ENCODE measurements at places on chromosomes 1 and 21.
A peak's percentile ranks its signal among the peaks of the same experiment; 100 is the strongest.

GRCh38 chr1:156893048-156893953, at the start of gene PEAR1:
Gene PEAR1 (plus strand): TSS chr1:156893718. CDS start chr1:156903927, 10,209 bp downstream.
- no peaks in the 10 kb centered on the region for H3K27me3 ChIP-seq
- H3K36me3 ChIP-seq, result no peaks in the 10 kb centered on the region
- DNase-seq, result no peak
- H3K27ac ChIP-seq, result peak within 1 kb of the TSS; percentile 97
- H3K4me1 ChIP-seq, result peaks cover 29% of the 10 kb centered on the region
- no peak within 1 kb of the TSS for H3K4me3 ChIP-seq

DNA sequence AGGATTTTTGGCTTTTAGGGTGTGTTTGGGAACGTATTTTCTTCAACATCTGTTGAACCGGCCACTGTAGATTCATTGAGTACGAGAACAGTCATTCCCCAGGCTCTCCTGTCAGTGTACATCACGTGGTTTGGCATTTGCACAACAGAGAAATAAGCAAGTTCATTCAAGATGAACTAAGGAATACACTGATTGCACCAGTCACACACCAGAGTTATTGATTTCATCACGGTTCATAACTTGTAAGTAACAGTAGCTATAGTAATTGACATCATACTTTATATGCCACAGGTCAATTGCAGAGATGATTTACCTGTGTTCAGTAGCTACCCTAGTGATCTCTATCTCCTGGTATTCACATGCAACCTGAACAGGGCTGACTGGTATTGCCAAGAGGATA, 90.7 kb upstream of the ETS2 start:
- DNase-seq, result no peak
- no peak overlapping the region for H3K27ac ChIP-seq
- H3K4me3 ChIP-seq, result no peak overlapping the region
- no peaks in the 10 kb centered on the region for H3K4me1 ChIP-seq
- no peaks in the 10 kb centered on the region for H3K36me3 ChIP-seq
- no peaks in the 10 kb centered on the region for H3K27me3 ChIP-seq

GRCh38 chr21:45158491-45159423, 84.4 kb downstream of the ADARB1 start:
- no peaks in the 10 kb centered on the region for H3K27me3 ChIP-seq
- no peak overlapping the region for H3K27ac ChIP-seq
- H3K4me3 ChIP-seq, result no peak overlapping the region
- H3K36me3 ChIP-seq, result no peaks in the 10 kb centered on the region

DNA sequence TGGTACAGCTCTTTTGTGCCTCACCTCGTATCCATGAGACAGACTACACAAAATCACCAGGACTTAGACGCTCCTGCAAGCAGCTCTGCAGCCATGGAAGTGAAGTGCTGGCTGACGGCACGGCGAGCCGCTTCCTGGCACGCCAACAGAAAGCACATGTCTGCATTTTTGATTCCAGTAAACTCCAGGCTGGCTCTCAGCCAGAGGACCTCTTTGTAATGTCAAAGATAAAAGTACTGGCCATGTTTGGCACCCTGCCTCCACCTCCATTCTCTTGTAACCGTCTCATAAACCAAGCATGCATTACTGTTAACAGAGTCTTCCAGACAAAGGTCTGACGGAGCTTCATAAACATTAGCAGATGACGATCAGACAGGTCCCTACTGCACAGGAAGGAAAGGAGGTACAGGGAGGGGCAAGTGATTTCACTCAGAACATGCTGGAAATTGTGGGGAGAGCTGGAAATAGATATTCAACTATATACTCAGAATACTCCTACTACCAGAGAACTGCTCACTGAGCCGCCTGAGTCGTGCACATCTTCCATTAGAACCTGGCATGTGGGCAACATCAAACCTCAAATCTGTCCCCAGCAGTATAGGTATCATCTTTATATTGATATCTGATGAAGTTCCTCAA, 632.0 kb downstream of the SMYD3 start:
- no peaks in the 10 kb centered on the region for H3K36me3 ChIP-seq
- H3K27me3 ChIP-seq, result no peaks in the 10 kb centered on the region
- no peak overlapping the region for H3K4me3 ChIP-seq

- H3K27ac ChIP-seq, result no peak overlapping the region
- H3K36me3 ChIP-seq, result no peaks in the 10 kb centered on the region
- no peaks in the 10 kb centered on the region for H3K4me1 ChIP-seq
- DNase-seq, result no peak
- H3K4me3 ChIP-seq, result no peak overlapping the region
- no peaks in the 10 kb centered on the region for H3K27me3 ChIP-seq
These were observed 135.7 kb upstream of the PROX1 start for GRCh38 chr1:213852107-213852506.

GRCh38 chr1:201880928-201881571, 7.6 kb upstream of the SHISA4 start:
- no peak overlapping the region for H3K27ac ChIP-seq
- no peak overlapping the region for H3K4me3 ChIP-seq
- peaks cover 25% of the 10 kb centered on the region for H3K4me1 ChIP-seq
- no peaks in the 10 kb centered on the region for H3K36me3 ChIP-seq

DNA sequence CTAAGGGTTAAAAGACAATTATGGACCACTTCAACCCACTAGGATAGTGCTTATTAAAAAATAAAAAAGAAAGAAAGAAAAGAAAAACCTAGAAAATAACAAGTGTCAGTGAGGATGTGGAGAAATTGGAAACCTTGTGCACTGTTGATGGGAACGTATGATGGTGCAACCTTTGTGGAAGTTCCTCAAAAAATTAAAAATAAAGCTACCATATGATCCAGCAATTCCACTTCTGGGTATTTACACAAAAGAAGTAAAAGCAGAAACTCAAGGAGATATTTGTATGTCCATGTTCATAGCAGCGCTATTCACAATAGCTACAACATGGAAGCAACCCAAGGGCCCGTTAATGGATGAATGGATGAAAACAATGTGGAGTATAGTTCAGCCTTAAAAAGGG, 115.2 kb upstream of the ATP1A1 start:
- peaks cover 4% of the 10 kb centered on the region for H3K4me1 ChIP-seq
- no peaks in the 10 kb centered on the region for H3K27me3 ChIP-seq
- no peak overlapping the region for H3K27ac ChIP-seq
- DNase-seq, result no peak

Data from RWPE2 (cell line).